ENCODE measurements at places on chromosomes 5 and 9.
A peak's percentile ranks its signal among the peaks of the same experiment; 100 is the strongest.

DNA sequence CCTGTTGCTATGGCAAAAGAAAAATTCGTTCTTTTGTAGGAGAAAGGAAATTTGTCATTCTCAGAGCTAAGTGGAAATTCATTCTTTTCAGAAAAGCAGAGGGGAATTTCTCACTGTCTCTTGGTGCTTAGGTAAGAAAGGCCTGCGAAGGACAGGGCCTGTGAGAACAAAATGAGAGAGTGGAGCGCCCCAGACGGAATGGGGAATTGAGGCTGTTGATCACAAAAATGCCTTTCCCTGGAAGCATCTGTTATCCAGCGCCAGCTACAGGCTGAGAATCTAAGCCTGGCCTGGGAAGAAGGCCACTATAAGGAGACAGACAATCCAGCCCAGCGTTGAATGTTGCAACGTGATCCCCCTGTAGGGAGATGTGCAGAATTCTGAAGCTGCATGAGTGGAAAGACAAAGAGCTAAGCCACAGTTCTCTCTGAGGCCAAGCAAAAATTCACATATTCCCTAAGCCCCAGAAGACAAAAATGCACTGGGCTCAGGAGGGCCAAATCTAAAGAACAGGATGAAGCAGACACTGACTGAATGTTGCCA, 44.8 kb upstream of the CLK4 start:
- no peak for DNase-seq

- no peak for DNase-seq
Measured at GRCh38 chr9:124870723-124871122, 8.8 kb downstream of the ARPC5L start.

- DNase-seq = no peak
Measured at GRCh38 chr5:1213508-1214162, 11.5 kb upstream of the SLC6A18 start.

- DNase-seq = no peak
Measured at GRCh38 chr9:28464481-28465216, 891.4 kb upstream of the C9orf72 start.

- no peak for DNase-seq
Measured at GRCh38 chr9:85114799-85115198, 445.3 kb downstream of the NTRK2 start.

- peak; percentile 55 for DNase-seq
Measured at GRCh38 chr5:120516805-120517204, 52.7 kb downstream of the PRR16 start.

DNA sequence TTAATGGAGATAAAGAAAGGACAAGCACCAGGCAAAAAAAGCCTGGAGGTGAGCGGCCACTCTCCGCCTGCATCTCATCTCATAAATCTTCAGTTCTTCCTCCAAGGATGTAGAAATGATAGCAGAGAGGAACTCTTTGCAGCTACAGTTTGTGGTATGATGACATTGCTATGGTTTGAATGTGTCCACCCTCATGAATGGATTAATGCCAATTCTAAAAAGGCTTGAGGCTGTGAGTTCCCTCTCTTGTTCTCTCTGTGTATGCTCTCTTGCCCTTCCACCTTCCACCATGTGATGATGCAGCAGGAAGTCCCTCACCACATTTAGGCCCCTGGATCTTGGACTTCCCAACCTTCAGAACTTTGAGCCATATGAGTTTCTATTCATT, 126.4 kb downstream of the SPOCK1 start:
- DNase-seq = no peak

- no peak for DNase-seq
Measured at GRCh38 chr9:35594471-35594870, 10.6 kb upstream of the TESK1 start.

- DNase-seq = no peak
Measured at GRCh38 chr9:88197781-88198340, 59.6 kb upstream of the SPATA31C2 start.

GRCh38 chr9:114446036-114446435, 58.3 kb upstream of the AKNA start:
- peak; percentile 15 for DNase-seq

DNA sequence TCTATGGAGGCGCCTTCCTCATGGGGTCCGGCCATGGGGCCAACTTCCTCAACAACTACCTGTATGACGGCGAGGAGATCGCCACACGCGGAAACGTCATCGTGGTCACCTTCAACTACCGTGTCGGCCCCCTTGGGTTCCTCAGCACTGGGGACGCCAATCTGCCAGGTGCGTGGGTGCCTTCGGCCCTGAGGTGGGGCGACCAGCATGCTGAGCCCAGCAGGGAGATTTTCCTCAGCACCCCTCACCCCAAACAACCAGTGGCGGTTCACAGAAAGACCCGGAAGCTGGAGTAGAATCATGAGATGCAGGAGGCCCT, 3.2 kb downstream of the CEL start:
- no peak for DNase-seq

DNA sequence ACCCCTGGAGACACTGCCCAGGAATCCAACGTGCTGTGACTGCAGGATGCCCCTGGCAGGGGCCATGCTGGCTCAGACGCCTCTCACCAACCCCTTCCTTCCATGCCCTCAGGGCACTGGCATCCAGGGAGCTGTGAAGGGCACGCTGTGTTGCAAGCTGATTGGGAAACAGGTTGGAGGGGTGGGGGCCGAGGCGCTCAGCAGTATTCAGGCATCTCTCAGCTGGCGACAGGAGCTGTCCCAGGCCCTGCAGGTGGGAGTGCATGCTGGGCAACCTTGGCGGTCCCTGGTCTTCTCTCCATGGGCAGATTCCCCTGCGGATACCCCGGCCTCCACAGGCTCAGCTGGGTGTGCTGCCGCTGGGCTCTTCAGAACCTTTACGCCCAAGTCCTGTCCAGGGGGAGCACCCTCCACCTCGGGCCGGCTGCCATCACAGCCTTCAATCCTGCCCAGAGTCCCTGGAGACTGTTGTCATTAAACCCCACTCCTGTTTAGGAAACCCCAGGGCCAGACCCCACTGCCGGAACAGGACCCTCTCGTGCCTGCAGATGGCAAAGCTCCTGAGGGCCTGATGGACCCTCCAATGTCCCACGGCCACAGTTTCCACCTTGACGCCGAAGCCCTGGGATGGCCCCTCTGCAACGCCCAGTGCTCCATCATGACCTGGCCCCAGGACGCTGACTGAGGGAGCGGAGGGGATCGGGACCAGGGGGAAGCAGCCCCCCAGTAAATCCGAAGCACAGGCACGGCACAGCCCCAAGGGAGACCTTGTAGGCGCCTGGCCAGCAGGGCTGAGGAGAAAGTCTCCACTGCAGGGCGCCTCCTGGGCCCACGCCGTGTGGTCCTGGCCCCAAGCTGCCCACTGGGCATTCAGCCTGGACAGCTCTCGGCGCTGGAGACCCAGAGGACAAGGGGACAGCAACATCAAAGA, 9.3 kb downstream of the TPPP start:
- DNase-seq = no peak

DNA sequence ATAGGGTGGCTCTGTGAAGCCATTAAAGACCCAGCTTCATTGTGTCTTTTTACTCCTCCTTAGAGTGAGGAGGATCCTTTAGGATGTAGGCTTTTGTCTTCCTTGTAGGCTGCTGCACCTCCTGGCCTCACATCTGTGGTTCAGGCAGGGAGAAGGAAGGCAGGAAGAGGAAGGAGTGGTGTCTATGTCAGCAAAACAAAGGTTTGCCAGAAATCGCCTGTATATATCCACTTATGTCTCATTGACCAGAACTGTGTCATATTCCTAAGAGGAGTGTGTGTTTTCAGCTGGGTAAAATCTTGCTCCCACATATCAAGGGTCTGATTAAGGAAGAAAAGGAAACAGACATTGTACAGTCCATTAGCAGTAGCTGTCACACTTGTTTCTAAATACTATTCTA, 213.8 kb downstream of the ARHGAP26 start:
- DNase-seq = no peak

DNA sequence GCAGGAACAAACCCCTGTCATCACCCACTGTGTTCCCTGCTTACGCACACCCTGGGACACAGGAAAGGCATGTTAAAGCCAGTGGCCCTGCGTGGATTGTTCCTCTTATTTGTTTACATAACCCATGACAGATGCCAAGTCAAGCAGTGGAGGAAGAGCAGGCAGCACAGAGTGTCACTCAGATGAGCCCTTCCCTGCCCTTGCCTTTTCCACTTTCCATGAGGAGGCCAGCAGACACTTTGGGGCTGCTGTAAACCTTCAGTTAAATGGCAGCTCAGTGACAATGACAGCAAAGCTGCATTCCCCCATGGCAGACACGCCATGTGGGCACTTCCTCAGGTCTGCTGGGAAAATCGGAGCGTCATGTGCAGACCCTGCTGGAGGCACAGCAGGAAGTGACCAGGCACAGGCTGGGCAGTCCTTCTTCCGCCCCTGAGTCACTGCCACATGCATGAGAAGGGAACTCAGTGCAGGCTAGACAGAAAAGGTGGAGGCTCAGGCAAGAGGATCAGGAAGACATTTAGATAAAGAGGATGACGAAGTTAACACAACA, 216.8 kb upstream of the PIK3R1 start:
- no peak for DNase-seq

GRCh38 chr9:129509533-129509928, 111.4 kb downstream of the C9orf50 start:
- DNase-seq = peak; percentile 92

GRCh38 chr5:145429170-145429569, 406.0 kb downstream of the PRELID2 start:
- DNase-seq = no peak

DNA sequence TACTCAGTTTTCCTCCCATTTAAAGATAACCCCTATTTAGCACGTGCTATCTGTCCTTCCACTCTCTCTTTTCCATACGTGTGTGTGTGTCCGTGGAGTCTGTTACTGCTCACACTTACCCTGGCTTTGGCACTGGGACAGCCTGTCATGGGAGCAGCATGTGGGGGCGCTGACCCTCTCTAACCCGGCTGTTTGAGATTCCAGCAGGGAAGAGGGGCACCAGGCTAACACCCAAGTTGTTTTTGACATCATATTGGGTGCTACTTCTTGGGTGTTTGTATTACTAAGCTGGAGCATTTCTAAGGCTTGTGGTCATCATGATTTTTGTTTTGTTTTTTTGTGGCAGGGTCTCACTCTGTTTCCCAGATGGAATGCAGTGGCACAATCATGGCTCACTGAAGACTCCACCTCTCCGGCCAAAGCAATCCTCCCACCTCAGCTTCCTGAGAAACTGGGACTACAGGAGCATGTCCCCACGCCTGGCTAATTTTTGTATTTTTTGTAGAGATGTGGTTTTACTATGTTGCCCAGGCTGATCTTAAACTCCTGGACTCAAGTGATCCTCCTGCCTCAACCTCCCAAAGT, 56.9 kb upstream of the SIMC1 start:
- no peak for DNase-seq

DNA sequence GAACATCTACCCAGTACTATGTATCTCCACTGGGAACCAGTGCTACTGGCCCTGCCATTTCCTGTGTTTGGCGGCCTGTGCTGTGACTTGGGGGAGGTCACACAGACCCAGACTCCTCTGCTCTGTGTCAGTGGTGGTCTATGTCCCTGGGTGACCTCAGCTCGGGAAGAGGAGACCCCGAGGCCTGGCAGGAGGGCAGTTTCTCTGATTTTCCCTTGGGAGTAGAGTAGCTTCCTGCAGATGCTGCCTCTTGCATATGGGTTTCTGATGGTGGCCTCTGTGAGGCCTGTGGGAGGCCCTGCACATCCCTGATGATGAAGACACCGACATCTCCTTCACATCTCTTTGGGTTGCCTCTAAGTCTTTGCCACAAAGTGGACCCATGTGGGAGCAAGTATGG, 13.0 kb upstream of the SMIM32 start:
- DNase-seq = no peak

DNA sequence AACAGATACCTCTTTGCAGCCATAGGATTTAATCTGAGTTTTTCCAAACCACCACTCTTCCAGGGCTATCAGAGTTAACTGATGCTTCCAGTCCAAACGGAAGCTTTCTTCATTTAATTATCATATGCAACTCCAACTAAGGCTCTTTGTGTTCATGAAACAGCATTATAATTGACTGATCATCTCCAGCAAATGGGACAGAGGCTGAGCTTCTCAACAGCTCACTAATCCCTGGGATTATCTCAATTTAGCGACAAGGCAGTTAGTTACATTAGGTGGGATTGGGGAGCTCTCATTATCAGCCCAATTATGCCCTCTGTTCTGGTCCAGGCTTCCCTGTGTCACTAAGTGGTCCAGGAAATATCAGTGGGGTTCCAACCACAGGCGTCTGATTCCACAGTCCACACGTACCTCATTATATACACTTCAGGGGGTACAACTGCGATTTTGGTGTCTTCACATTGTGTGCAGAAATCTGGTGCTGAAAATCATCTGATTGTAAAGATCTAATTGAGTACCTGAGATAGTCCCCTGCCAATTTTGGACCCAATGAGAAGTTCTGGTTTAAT, 313.5 kb upstream of the PANK3 start:
- no peak for DNase-seq

DNA sequence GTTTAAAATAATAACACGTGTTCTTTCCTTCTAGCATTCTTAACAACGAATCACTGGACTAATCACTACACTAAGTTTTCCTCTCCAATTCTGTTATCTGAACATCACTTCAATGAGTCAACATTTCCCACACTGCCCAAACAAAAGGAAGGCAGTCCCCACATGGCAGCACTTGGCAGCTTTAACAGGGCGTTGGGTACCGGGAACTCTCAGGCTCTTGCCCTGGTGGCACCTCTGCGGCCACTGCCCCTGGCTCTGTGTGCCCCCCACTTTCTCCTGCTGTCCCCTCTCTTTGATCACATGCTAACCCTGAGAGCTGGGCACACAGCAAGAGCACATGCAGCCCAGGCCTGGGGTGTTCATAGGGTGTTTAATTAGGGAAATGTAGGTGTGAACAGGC, 15.7 kb downstream of the SLC6A3 start:
- DNase-seq = no peak

DNA sequence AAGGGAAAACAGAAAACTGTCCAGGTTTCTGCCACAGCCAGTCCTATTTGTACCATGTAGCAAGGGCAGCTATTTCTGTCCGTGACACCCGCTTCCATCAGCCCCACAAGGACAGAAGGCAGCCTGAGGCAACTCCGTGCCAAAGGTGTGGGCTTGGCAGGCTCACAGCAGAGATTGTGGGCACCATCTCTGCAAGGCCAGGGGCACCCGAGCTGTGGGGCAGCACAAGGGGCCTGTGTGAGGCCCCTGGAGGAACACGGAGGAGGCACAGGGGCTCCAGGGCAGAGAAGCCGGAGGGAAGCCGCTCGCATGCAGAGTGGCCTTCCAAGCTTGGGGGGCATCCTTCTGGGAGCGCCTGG, 43.5 kb downstream of the COL23A1 start:
- DNase-seq = no peak

DNA sequence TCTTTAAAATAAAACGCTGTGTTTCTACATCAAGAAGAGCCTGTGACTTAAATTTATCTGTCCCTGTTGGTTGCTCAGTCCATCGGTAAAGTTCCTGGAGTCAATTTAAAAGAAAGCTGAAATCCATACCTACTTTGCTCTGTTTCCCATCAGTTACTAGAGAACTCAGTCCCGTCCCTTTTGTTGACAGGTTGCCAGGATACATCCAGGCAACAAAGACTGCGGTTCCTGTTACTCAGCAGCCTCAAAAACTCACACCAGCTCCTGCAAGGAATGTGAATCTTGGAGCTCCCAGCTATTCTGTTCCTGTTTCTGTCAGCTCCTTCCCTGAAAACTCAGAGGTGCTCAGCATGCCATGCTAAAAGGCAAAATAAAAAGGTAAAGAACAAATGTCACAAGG, at the start of gene ZNF474:
Gene ZNF474 (plus strand): TSS at position 241 of the 400 bp plus-strand sequence. CDS start 22,445 bp downstream, outside the sequence.
- DNase-seq = peak; percentile 99
